ENCODE measurements at places on chromosomes 16 and 17.

GRCh38 chr17:63919311-63919723, 678 bp upstream of the GH1 start:
- peak; percentile 64 for DNase-seq

- no peak for DNase-seq
Measured at GRCh38 chr16:27977966-27978365, 85.5 kb downstream of the GSG1L start.

DNA sequence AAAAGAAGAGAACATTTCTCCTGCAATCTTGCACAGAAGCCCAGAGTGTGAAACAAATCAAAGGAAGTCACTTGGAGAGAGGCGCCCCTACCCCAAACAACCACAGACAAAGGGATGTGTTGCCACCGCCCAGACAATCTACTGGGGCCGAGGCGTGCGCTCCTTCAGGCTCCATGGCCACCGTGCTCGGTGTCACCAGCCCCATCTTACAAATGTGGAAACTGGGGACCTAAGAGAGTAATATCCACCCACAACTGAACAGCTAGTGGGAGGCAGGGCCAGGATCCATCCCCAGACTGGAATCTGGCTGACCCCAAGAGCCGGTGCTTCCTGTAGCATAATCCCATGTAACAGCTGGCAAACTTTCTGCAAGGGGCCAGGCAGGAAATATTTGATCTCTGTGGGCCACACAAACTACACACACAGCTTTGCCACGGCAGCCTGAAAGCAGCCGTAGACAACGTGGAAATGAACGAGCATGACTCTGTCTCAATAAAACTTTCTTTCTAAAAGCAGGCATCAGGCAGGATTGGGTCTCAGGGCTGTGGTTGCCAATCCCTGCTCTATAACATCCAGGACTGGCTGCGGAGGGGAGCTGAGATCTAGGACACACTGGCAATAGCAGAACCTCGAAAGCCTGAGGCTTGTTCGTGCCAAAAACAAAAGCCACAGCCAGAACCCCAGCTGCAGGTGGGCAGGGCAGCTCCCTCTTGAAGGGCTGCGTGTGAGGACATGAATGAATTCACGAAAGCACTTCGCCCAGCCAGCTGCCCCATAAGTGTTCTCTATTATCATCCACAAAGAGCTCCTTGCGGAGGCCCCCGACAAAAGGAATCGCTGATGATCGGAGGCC, 26.6 kb upstream of the GINS2 start:
- no peak for DNase-seq

GRCh38 chr17:71068408-71068750, 899.0 kb downstream of the KCNJ2 start:
- no peak for DNase-seq

DNA sequence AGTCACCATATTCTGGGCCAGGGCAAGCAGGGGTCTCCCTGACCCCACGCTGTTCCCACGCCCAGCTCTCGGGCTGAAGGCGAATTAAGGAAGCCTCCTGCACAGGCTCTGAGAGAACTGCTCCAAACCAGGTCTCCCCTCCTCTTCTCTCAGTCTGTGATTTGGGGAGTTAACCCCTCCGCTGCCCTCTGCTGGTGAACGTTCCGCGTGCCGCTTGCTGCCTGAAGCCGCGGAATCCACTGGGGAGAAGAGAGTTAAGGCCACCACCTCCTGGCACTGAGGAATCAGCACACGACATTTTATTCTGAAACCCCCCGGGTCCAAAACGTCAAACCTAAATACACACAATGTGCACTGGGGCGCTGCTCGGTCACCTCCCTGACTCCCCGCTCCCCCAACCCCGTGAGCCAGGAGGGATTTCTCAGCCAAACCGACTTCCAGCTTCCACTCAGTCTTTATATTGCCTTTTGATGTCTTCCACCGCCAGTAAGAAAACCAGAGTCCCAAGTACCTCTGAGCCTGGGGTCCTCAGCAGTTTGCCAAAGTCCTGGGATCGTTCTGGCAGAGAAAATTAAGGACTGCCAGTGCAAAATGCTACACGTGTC, 54.4 kb upstream of the RCVRN start:
- DNase-seq = peak; percentile 34

DNA sequence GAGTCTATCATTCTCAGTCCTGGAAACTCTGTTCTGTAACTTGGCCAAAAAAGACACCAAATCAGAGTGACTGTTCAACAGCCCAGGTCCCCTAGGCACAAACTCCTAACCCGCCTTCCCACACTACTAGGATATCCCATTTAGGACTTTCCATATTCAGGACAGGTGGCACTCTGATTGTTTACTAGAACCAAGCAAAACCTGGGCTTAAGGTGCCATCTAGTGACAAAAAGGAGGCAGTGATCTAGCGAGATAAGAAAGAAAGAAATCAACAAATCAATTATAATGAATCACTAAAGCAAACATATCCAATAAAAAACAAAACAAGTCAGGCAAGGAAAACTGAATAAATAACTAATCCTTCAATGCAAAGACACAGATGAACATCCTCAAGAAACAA, 203.9 kb downstream of the CEP112 start:
- DNase-seq = peak; percentile 57

- no peak for DNase-seq
Measured at GRCh38 chr17:72434991-72435618, 314.3 kb downstream of the SOX9 start.

- DNase-seq = no peak
Measured at GRCh38 chr16:4795828-4796572, 831 bp downstream of the SMIM22 start.

DNA sequence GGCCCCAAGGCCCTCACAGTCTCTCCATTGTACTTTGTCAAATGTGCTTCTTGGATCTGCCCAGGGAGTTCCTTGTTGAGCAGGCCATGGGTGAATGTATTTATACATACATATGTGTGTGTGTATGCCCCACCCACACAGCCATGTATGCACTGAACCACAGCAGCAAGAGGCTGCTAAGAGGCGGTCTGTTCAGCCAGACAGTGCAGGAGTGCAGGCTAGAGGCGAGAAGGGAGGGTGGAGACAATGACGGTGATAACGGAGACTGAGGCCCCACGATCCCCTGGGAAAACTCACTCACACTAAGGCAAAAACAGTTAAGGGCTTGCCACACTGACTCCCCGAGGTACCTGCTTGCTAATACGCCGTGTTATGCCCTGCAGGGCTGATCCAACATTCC, 151.0 kb upstream of the CDC42EP4 start:
- no peak for DNase-seq

DNA sequence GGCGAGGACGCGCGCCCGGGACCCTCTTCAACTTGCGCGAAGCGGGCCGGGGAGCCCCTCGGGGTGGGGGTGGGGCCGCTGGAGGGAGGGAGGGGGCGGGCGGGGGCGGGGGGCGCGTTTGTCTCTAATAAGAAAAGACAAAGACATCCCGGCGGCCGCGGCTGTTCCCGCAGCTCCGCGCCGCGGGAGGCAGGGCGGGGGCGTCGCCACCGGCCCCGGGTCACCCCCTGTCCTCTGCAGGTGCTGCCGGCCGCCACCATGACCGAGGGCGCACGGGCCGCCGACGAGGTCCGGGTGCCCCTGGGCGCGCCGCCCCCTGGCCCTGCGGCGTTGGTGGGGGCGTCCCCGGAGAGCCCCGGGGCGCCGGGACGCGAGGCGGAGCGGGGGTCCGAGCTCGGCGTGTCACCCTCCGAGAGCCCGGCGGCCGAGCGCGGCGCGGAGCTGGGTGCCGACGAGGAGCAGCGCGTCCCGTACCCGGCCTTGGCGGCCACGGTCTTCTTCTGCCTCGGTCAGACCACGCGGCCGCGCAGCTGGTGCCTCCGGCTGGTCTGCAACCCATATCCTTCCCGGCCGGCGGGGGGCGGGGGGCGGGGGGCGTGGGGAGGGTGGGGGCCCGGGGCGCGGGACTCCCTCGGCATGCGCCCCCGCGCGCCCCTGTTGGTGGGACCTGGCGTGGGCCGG, 714 bp downstream of the CACNA1H start:
- no peak for DNase-seq

- DNase-seq = no peak
Measured at GRCh38 chr17:48558831-48559121, 13.9 kb upstream of the HOXB2 start.

GRCh38 chr17:34614698-34615097, 35.3 kb downstream of the TMEM132E start:
- no peak for DNase-seq

- no peak for DNase-seq
Measured at GRCh38 chr16:86516623-86517003, 6.3 kb downstream of the FOXF1 start.

GRCh38 chr16:66961065-66961744, at the start of gene CES3:
Gene CES3, plus strand, starts transcription at chr16:66961266. Its CDS starts 42 bp downstream, at chr16:66961308.
- DNase-seq = peak; percentile 66

- no peak for DNase-seq
Measured at GRCh38 chr16:12350945-12351344, 374.4 kb downstream of the SNX29 start.

DNA sequence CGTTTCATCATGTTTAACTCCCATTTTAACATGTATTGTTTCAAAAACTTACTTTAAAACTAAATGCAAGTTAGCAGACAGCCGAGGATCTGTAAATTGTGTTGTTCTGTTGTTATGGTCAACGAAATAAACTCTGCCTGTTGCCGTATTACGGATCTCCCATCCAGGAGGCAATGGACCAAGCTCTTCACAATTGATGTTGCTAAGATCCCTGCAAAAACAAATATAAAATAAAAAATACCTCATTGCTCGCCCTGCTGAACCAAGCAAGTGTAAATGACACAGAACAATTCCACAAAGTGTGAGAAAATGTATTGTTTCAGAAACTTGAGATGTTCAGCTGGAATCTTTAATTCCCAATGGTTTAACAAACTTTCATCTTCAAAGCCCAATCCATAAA, 65.0 kb downstream of the CEP95 start:
- DNase-seq = no peak

GRCh38 chr16:1674751-1675664, 3.1 kb upstream of the JPT2 start:
- DNase-seq = peak; percentile 43

GRCh38 chr16:49189286-49189685, 92.4 kb downstream of the CBLN1 start:
- DNase-seq = no peak

DNA sequence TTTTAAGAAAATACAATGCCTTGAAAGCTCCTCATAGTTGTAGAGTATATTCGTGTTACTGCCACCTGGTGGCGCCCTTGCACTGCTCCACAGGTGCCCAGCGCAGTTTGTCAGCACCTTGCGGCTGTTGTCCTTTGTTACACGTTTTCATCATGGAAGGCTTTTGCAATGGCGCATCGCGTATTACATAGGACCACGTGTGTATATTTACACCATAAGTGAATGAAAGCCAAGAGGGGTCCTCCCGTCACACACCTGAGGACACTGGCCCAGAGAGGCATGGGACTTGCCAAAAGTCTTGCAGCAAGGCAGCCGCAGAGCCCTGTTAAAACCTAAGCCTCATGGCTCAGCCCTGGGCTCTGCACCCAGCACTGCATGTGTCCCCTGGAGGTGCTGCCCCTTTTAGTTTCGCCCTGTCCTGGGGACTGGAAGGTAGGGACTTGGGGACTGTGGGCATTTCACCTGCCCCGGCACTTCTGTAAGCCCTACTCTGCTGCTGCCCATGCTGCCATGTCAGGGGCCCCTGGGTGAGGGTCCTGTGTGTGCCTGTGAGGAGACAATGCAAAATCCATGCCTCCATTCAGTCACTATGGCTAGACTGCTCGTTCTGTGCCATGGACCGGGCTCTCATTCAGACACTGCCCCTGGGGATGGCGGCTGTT, 24.3 kb downstream of the POLR3E start:
- peak; percentile 73 for DNase-seq

DNA sequence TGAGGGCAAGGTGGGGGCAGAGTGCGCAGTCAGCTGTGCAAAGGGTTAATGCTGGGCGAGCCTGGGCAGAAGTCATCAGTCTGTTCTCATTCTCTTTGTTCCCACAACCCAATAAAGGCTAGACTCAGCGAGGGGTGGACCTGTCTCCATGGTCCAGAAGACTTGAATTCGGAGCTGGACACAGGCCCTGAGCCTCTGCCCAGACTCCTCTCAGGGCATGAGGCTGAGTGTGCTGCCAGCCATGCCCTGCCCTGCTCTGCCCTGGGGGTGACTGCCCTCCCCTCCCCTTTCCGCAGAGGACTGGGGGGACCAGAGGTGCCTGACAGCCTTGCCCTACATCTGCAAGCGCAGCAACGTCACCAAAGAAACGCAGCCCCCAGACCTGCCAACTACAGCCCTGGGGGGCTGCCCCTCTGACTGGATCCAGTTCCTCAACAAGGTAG, 54.5 kb downstream of the MRC2 start:
- DNase-seq = no peak

- peak; percentile 29 for DNase-seq
Measured at GRCh38 chr16:81263470-81264220, 25.2 kb downstream of the BCO1 start.

GRCh38 chr16:56609463-56609921, 1.1 kb downstream of the MT2A start:
- DNase-seq = peak; percentile 84
